Stimulated activated CD8-positive, alpha-beta memory T cell treated with anti-CD3 and anti-CD28 coated beads, Interleukin-4, amount 100 ng/mL, for 24 hours (primary cell): ENCODE measurements at places on chromosomes 2 and 18.

GRCh38 chr2:42762155-42762554, 1.8 kb downstream of the OXER1 start:
- DNase-seq, result no peak

DNA sequence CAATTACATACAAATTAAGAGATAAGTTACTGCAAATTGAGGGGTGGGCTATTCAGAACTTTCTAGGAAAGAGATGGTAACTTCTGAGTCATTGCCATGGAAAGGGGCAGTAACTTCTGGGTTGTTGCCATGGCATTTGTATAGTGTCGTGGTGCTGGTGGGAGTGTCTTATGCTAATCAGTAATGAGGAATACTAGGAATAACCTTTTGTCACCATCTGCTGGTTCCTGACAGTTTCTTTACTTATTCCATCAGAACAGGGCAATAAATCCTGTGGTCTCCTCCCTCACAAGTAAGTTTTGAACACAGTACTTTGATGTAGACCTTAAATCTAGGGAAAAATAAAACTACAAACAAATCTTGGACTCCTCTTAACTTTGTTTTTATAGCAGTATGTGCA, 435.4 kb downstream of the BCL11A start:
- DNase-seq, result no peak

DNA sequence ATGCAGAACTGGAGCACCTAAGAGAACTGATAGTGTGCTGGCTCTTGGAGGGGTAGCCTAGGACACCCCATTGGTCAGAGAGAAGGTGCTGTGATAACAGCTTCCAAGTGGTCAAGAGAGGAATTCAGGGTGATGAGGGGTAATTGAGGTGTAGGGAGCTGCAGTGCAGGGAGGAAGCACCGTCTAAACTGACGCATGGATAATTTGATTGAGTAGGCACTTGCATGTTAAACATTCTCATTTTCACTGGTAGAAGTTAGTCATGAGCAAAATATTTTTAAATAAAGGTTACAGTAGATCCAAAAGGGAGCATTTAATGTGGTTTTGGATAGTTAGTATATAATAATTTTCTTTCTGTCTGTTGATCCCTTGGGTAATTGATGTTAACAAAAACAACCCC, 155.1 kb upstream of the TCF4 start:
- no peak for DNase-seq

GRCh38 chr2:136510244-136510643, 255.1 kb upstream of the THSD7B start:
- DNase-seq, result no peak

DNA sequence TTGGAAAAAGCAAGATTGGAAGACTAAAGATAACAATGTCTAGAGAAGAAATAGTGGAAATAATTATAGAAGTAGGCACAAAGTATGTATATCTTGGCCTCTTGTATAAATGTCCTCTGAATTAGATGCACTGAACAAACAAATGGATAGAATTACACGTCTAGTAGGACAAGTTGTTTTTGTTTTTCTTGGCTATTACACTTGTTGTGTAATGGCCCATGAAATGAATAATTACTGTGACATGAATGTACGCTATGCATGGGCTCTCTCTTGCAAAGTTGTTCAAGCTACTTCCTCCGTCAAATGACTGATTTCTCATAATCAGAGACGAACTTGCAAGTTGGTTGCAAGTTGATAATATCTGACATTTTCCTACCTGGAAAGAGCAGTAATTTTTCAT, 126.2 kb downstream of the PDE1A start:
- DNase-seq, result no peak

DNA sequence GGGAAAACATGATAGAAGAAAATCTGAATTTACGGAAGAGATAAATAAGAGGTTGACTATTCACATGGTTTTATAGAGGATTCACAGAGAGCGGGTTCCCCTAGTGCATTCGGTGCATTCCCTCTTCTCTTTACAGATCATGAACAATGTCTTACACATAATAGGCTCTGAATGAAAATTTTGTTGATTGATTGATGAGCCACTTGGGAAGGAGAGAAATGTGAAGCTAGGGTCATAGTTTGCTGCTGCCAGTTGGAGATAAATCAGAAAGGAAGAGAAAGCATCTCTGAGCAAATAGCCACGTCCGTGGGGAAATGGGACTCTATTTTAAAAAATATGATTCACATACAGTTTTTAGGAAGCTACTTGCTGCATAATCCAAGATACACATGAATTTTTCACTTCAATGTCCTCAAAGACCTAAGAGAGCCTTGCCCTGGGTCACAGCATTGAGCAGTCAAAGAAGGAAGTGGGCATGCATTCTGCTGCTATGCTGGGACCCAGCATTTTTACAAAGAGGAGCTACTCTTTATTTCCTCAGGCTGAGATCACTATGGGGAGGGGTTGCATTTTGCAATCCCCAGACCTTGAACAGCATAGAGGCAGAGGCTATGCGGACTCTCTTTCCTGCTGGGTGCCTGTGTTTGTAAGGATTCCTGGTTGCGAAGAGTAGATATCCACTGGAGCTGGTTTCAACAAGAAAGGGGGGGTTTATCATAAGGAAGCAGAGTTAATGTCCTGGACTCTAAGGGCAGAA, 395.3 kb downstream of the TSN start:
- no peak for DNase-seq

DNA sequence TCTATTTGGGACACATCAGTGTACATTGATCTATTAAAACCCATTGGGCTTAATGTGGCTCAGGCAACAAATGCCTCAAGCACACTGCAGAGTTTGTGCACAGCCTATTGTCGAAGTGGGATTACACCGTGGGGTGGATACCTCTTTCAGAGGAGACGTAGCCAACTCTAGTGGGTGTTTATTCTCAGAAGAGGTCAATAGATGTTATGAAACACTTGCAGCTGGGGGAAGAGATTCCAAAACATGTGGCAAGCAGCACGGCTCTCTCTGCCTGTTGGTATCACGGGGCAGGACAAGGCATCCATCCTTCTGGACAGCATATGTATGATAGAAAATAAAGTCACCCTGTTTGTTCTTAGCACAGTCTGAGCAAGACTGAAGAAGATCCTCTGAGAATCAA, 121.4 kb upstream of the COPS8 start:
- no peak for DNase-seq

- DNase-seq, result no peak
Observed at GRCh38 chr2:67393237-67393636, 3.9 kb upstream of the ETAA1 start.

DNA sequence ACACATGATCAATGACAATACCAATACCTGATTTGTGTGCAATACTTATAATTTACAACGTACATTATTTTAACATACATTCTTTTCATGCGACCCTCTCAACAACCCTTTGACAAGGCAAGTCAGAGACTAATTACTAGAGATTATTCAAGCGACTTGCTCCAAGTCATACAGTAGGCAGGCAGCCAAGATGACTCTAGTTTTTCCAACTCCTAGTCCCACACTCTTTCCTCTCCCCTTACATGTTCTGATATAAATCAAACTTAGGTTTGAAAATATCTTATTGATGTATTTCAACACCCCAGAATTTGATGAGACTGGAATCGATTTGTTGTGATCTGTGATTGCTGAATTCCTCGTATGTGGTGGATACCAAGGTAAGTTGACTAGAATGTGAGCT, 8.0 kb upstream of the CYP27C1 start:
- DNase-seq, result no peak

DNA sequence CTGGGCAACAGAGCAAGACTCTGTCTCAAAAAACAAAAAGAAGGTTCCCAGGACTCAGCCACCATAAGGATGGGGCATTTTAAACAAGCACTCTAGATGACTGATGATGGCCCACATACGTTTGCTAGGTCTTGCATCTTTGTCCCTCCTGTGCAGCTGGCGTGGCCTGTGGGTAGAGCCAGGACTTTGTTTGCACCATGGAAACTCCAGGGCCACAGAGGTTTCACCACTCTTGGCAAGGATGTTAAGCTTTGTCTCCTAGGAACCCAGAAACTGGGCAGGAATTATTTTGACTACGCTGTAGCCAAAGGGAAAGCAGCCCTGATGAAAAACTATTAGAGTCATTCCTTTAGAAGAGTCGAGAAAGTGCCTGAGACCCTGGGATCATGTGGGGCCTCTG, 75.3 kb upstream of the STPG4 start:
- DNase-seq, result no peak

GRCh38 chr2:170525566-170525900, 189.6 kb upstream of the SP5 start:
- DNase-seq, result no peak

- no peak for DNase-seq
Observed at GRCh38 chr18:27959101-27959500, 217.8 kb downstream of the CDH2 start.

- DNase-seq, result no peak
Observed at GRCh38 chr18:58997811-58998337, 133.2 kb downstream of the ZNF532 start.

DNA sequence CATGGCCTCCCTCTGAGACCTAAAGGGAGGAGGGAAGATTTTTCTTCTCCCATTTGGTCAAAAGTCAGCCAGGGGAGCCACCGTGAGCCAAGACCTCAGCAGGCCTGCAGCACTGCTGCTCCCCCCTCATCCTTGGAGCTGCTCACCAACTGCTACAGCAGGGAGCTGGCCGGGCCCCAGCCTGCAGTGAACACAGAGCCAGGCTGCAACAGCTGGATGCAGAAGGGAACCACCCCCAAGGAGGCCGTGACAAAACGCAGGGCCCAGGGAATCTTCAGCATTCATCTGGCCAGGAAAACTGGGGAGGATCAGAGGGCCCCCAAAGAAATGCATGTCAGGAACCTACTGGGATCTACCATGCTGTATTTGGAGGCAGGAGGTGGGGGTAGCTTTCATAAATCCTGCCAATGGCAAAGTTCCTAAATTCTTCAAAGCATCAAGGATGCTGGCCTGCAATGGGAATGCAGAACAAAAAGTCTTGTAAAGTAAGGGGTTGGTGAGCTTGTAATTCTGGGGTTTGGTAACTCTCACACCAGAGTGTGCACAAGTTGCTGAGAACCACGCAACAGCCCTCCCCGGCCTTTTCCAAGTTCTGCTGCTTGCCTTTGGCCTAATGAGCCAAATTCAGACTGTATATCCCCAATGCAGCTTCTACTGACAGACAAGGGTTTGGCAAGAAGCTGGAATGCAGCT, 61.0 kb downstream of the CACNB4 start:
- DNase-seq, result no peak

DNA sequence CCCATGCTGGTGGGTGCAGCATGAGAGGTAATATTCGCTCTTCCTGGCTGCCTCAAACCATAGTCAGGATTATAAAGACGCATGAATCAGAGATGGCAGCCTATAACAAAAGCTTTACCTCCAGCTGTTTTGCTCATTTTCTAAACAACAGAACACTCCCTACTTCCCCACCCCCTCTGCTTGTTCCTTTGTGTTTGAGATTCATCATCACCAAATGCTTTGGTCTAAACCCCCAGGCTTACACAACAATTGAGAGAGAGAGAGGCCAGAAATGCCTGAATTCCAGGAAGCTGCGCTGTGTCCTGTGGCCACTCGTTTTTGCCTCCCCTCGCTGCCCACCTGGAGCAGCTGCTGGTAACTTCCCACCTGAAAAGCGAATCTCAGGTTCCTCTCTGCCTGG, 78.8 kb upstream of the CAPN13 start:
- DNase-seq, result no peak

DNA sequence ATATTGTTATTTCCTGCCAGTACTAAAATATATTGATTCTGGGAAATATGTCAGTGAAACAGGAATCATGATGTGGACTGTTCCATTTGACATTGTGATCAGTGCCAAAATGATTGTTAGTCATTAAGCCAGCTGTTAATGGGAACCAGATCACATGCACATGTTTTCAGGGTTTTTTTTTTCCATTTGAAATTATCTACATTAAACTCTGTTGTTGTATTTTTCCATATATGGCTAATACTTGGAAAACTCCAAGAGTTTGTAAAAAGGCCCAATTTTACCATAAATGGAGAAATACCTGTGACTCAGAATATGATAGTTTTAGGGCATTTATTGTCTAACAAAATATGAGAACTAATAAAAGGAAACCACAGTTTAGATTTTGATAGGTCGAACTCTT, 13.4 kb downstream of the ITGAV start:
- DNase-seq, result no peak

DNA sequence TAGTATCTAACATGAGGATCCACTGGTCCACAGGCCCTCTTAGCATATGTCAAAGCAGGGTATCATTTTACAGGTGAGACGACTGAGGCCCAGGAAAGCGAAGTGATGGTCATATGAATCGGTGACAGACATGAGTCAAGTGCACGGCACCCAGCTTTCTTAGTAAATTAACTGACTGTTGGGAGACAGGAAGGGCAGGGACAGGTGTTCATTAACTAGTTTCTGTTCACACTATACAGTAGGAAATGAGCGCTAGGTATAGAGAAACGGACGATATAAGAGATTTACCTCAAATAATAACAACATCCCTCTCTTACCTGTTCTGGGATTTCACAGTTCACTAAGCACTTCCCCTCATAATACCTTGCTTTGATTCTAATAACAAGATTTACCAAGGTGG, 1.7 kb upstream of the SMARCAL1 start:
- no peak for DNase-seq

DNA sequence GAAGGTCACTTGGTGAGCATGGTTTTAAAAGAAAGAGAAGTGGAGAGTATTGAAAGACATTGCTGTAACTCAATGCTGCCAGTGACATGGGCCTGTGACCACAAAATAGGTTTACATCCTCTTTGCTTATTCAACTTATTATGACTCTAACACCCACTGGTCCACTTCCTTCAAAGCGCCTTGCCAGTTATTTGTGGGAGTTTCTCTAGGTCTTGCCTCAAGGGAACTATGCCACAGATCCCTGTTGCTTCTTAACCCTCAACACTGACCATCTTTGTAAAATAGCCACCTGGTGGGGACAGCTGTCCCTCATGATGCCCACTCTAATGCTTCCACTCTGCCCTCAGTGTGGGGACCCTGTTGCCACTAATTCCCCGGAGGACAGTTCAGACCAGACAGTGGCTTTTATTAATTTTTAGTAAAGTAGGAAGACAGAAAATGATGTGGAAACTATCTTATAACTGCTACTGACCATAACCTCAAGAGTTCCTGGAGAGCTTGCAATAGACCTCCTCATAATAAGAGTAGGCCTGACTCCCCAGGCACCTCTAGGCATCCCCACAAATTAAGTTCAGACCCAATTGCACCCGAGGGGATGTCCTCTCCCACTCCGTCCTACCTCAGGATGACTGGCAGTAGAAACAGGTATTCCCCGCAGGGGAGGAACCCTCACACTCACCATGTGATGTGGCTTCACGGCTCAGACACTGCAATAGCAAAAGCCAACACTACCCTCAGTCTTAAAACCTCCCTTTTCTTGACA, 31.3 kb upstream of the SLC25A52 start:
- DNase-seq, result no peak

- no peak for DNase-seq
Observed at GRCh38 chr18:43847164-43848091, 570.1 kb upstream of the SYT4 start.

- DNase-seq, result no peak
Observed at GRCh38 chr2:10777842-10778723, 34.5 kb downstream of the PDIA6 start.
